ENCODE measurements at places on chromosomes 16 and 17.

GRCh38 chr17:59616253-59616920 lies 3.3 kb upstream of the CLTC start:
- DNase-seq: no peak

- no peak for DNase-seq
Measured at GRCh38 chr17:74970395-74970794, 2.2 kb downstream of the HID1 start.

- DNase-seq: no peak
Measured at GRCh38 chr17:63196772-63197335, 230.8 kb downstream of the TANC2 start.

GRCh38 chr17:81609541-81610311 lies 27.2 kb downstream of the NPLOC4 start:
- no peak for DNase-seq

GRCh38 chr17:20216853-20217252 lies 207.7 kb downstream of the SPECC1 start:
- no peak for DNase-seq

GRCh38 chr16:20768121-20768520 lies 4.3 kb downstream of the ACSM3 start:
- DNase-seq: no peak

GRCh38 chr17:28705074-28705659 lies 6.5 kb downstream of the PROCA1 start:
- DNase-seq: no peak

GRCh38 chr17:35161281-35161761 lies 13.7 kb downstream of the UNC45B start:
- DNase-seq: no peak

- DNase-seq: no peak
Measured at GRCh38 chr16:79677799-79678530, 77.4 kb upstream of the MAF start.

DNA sequence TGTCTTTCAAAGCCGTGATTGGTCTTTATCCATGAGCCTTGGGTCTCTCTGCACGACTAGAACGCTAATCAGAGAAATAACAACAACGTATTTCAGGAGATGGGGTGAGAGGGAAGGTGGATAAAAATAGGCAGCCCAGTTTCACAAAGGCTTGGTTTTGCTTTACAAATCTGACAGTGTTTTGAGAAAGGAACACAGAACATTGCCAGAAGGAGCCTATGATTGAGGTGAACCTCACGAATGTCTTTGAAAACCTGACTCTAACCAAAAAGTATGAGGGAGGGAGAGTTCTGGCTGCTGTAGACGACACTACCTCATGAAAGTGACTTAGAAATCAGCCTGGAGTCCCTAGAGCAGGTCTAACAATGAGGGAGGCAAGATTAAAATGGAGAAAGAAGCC lies 38.0 kb upstream of the NOL11 start:
- DNase-seq: no peak

DNA sequence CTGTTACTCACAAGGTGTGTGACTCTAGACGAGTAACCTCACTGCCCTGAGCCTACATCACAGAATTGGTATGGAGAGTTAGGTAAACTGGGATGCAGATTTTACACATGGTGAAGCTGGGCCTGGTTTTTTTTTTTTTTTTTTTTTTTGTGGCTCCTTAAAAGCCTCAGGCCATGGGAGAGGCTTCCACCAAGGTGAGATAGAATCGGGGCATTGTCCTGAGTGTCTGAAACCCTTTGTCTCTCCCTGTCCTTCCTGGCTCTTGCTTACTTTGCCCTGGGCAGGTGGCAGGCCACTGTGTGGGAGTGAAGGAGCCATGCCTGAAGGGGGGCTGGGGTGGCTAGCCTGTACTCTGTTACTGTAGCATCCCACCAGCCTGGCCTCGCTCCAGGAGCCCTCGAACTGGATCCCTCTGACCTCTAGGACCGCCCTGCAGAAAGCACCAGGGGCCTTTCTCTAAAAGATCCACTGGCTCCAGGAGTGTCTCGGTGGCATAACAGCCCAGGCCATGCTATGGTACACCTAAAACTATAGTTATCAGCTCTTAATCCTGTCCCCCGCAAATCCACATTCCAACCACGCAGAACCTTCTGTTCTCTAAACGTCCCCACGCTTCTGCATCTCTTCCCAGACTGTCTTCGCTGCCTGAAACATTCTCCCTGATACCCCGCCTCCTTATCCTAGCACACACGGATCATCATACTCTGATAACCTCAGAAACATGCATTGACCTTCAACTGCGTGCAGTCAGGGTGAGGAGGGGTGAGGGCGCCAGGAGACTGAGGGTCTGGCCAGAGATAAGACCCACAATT lies 1.7 kb upstream of the SLC13A2 start:
- DNase-seq: no peak

GRCh38 chr17:7079581-7080455 lies at the start of gene CLEC10A:
TSS of gene CLEC10A (minus strand) at chr17:7080251. CDS start at chr17:7078812, 1,439 bp downstream.
- no peak for DNase-seq

GRCh38 chr17:1379930-1380313 lies 20.1 kb downstream of the YWHAE start:
- DNase-seq: no peak

- no peak for DNase-seq
Measured at GRCh38 chr17:32654324-32654723, 167.5 kb downstream of the CDK5R1 start.

- DNase-seq: no peak
Measured at GRCh38 chr17:8237886-8238285, 10.0 kb downstream of the CTC1 start.

- DNase-seq: peak; percentile 25
Measured at GRCh38 chr17:45149037-45149668, 878 bp downstream of the HEXIM1 start.

DNA sequence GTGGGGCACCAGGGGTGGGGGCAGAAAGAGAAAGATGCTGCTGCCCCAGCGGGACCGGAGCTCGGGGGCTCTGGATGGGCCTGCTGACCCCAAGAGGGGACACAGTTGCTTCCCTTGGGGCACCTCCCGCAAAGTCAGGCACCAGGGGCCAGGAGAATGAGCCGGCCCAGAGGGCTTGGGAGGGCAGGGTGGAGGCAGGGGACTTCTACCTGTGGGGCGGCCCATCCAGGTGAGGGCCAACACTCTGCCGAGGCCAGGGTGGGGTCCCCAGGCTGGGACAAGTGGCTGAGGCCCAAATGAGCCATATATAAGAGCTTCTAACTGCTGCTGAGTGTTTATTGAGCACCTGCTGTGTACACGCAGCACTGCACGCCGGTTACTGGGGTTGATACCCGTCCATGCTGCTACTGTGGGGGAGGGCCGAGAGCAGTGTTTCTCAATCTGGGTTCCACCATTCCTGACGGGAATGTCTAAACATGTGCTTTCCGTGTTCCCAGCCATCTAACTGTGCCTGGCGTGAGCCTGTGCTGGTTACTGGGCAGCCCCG lies 211.7 kb upstream of the GSE1 start:
- DNase-seq: no peak

GRCh38 chr16:8522757-8523156 lies 67.6 kb downstream of the TMEM114 start:
- no peak for DNase-seq

GRCh38 chr17:42039794-42040763 lies 10.3 kb downstream of the C17orf113 start:
- no peak for DNase-seq

- DNase-seq: no peak
Measured at GRCh38 chr16:77782694-77783093, 5.7 kb upstream of the VAT1L start.

DNA sequence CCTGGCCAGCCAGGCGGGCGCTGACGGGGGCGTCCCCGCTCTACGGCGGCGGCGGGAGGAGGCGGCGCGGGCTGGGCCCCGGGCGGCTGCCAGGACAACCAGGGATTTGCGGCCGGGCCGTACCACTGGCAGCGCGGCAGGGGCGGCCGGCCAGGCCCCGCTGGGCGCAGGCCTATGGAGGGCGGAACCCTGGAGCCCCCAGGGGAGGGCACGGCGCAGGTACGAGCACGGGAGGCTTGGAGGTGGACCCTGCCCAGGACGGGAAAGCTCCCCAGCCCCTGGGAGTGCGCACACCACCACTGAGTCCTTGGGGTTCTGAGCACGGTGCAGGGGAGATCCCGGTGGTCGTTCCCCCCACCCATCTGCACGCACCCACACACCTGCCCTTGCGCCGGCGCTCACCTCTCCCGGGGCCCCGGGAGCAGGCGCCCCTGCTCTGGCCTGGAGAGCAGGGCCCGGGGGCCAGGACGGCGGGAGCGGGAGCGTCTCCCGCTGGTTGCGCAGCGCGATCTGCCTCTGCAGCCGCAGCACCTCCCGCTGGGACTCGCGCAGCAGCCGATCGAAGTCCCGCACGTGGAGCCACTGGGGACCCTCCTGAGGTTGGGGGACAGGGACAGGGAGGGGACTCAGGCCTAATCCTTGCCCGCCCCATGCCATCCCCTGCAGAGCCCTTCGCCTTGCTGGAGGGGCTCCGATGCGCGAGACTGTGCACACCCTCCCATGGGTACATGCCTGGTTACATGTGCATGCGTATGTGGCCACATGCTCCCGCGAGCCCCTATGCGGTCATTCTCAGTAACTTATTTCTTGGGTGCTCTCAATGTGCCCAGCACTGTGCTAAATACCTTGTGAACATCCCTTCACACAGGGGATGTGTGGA lies 3.9 kb downstream of the TSPOAP1 start:
- DNase-seq: no peak

DNA sequence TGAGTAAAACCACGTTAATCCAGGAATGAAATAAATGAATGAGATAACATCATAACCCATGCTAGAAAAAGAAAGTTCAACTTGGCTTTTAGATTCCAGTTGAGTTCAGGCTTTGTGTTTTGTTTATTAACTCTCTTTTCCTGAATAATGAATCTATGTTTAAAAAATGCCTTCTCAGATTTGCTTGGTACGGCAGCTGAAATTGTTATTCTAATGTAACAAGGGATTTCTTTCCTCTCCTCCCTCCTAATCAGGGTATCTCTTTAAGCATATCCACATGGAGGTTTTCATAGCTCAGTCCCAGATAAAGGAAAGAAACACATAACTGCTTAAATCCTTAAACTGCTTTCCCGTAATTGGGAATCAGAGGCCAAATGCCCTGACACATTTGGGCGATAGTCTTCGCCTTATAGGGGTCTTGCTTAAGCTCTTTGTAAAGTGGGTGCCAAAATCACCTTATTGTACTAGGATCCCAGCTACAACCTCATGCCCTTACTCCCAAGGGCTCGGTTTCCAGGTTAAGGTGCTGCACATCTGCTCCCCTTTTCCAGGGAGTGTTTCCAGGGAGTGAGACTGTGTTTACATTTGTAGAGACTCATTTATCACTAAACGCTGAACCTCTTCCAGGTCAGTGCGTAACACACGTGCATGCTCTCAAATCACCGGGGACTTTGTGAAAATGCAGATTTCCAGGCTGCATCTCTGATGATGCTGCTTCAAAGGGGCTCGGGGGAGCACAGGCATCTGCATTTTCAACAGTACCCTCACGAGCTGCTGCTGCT lies 142.8 kb upstream of the FOXF1 start:
- DNase-seq: no peak

GRCh38 chr17:40909351-40909750 lies 24.3 kb upstream of the KRT20 start:
- peak; percentile 78 for DNase-seq

GRCh38 chr17:5775098-5775497 lies 190.8 kb upstream of the NLRP1 start:
- no peak for DNase-seq

- no peak for DNase-seq
Measured at GRCh38 chr16:77711179-77711578, 11.1 kb upstream of the NUDT7 start.

DNA sequence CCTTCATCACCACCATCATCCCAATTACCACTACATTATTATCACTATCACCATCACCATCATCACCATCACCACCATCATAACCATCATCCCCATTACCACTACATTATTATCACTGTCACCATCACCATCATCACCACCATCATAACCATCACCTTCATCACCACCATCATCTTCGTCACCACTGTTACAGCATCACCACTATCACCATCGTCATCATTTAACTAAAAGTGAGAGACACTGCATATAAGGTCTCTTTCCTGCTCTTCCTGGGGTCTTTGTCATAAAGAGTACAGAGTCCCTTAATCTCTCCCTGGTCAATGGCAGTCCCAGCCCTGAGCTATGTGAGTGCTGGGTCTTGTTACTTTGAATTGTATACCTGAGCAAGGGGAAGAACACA lies 133.5 kb downstream of the CMIP start:
- DNase-seq: no peak

DNA sequence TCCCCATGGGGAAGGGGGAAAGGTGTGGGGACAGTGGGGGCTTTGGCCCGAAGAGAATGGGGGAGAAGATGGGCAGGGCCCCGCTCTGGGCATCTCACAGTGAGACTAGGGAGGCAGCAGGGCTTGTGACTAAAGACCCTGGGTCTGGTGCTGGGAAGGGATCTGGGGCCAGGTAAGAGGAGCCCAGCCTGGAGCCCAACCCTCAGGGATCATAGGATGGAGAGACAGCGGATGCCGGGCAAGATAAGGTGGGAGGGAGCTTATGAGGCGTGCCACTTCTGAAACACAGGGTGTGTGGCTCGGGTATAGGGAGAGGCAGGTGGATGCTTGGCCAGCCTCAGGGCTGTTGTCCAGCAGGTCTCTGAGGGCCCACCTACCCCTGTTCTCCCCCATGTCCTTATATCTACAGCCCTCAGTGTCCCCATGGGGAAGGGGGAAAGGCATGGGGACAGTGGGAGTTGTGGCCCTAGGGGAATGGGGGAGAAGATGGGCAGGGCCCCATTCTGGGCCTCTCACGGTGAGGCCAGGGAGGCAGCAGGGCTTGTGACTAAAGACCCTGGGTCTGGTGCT lies 15.4 kb downstream of the USP6 start:
- no peak for DNase-seq

GRCh38 chr16:4692460-4693295 lies 684 bp upstream of the NUDT16L1 start:
- no peak for DNase-seq
